ENCODE measurements at places on chromosomes 13 and 19.

GRCh38 chr13:43749503-43749902 lies 37.3 kb downstream of the ENOX1 start:
- no peak for DNase-seq

GRCh38 chr19:47790398-47790814 lies 11.9 kb downstream of the SELENOW start:
- DNase-seq: peak; percentile 88

DNA sequence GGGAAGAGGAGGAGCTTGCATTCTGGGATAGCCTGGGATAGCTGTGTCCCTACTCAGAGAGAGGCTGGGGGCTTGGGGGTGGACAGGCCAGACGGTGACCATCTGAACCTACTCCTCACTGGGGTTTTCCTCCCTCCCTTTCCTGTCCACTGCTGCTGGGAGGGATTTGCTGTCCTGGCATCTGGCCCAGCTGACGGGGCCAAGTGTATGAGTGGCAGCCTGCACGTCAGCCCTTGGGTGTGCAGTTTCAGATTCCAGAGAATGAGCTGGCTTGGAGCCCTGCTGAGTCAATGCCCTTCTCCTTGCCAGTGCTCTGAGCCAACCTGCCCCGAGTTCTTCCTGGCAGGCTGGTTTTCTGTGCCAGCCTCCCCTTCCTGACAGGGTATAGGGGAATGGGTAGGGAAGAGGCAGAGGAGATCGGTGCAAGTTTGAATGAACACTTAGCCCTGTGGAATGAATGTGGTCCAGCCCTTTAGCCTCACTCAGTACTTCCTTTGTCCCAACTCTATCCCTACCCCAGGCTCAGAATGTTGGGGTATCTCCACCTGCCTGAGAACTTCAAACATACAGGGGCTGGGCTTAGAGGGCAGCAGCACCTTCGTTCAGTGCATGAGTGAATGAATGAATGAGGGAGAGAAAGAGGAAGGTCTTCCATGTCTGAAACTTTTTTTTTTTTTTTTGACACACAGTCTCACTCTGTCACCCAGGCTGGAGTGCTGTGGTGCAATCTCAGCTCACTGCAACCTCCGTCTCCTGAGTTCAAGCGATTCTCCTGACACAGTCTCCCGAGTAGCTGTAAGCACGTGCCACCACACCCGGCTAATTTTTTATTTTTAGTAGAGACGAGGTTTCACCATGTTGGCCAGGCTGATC lies 1.8 kb upstream of the ANGPTL4 start:
- DNase-seq: no peak

- DNase-seq: no peak
Observed at GRCh38 chr13:113770937-113771336, 11.9 kb downstream of the TMEM255B start.

DNA sequence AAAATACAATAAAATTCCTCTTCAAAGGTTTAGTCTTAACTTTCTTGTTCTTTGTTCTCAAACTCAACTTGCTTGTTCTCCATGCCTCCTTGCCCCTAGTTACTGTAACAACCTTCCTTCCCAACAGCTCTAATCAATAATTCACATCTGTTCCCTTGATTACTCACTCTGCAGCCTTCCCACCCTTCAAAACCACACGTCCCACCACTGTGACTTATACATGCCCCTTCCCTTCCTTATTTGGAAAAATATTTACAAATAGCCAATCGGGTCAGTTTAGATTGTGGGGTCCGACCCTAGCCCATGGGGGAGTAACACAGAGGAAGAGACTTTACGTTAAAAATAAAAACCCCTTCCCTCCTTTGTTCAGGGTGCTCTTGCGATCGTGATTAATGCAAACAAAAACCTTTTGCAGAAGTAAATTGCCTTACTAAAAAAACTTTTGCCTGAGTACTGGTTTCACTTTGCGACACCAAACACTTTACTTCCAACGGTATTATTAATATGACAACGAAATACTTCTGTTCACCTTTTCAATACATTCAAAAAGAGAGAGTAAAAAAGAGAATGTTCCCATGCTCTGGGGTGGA lies 512 bp upstream of the ZNF93 start:
- no peak for DNase-seq

GRCh38 chr19:36125557-36125956 lies 10.3 kb downstream of the TBCB start:
- DNase-seq: no peak

DNA sequence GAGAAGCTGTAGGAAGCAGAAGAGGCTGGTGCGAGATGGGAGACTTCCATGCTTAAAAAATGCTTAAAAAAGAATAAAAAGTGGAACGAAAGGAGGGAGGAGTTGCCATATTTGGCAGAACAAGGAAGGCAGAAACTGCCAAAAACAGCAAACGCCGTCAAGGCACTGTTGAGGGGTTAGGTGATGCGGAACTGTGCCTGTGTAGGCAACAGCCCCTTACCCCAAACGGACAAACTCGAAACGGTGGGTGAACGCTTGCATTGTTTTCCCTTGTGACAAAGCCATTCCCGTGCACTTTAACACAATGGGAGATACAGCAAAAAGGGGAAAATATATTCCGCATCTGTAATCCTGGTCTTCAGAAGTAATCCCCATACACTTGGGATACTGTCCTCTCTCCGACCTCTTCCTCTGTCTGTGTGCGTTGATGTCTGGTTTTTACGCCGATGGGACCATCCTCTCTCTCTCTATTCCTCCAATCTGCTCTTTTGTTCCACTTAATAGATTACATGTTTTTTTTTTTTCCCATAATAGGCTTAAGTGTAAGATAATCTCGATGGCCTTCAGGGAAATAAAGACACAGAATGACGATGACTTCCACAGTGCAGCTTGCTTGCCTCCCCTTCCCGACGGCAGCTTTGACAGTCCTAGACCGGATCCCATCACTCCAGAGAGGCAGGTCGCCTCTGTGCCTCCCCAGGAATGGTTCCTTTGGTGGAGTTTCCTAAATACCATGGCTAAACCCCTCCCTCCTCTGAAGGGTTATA lies 132.7 kb upstream of the RNF113B start:
- no peak for DNase-seq

DNA sequence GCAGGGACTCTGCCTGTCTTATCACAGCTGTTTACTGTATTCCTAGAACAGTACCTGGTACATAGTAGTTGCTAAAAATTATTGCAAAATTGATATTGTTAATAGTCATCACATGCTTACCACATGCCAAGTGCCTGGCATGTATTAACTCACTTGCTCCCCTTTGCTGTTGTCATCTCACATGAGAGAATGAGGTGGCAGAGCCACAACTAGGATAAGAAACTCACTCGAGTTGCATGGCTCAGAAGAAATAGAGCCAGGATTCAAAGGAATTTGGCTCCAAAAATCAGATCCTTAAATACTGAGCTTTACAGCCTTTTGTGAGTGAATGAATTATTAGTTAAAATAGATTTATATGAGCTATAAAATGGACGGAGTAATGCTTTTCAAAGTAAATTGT lies 42.6 kb downstream of the B3GLCT start:
- DNase-seq: no peak

GRCh38 chr13:40172149-40172591 lies 494.3 kb downstream of the FOXO1 start:
- DNase-seq: no peak

GRCh38 chr19:42093926-42094325 lies 18.0 kb downstream of the ZNF574 start:
- no peak for DNase-seq

DNA sequence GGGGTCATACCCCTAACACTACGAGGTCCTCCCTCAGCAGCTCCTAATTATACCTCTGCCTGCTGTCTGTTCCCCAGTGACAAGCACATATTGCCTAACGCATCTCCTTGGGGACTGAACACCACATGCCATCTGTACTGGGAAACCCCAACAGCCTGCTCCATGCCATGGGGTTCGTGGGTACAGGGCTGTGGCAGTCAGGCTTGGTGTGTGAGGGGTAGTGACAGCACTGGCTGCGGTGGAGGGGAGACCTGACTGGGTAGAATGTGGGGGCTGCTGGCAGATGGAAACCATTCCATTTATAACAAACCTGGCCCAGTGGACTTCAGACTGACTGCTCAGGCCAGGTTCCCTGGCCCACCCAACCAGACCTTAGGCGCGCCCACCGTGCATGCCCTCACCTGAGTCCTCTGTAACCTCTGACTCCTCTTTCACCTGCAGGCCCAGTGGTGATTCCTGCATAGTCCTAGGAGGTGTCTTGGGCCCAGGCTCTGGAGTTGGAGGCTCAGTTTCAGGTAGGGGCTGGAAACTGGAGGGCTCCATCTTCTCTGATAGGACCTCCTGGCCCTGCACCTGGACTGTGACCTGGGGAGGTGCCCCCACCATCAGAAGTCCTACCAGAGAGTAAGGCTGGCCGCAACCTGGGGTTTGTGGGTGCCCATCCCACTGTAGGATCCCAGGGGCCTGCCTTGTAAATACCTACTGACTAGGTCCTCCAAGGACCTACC lies 3.0 kb downstream of the MZF1 start:
- DNase-seq: peak; percentile 15

DNA sequence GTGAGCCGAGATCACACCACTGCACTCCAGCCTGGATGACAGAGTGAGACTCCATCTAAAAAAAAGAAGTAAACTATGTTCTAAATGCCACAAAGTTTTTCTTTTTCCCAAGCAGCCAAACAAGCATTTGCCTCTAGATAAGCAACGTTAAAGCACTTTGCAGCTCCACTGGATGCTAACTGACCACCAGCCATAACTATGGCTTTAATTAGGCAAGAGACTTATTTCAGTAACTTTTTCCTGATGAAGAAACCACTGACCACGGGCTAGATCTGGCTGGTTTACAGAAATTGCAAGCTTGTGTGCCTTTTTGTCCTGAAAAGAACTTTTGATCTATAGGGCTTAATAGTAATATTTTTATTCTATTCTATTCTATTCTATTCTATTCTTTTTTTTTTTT lies 22.1 kb downstream of the CD70 start:
- no peak for DNase-seq

DNA sequence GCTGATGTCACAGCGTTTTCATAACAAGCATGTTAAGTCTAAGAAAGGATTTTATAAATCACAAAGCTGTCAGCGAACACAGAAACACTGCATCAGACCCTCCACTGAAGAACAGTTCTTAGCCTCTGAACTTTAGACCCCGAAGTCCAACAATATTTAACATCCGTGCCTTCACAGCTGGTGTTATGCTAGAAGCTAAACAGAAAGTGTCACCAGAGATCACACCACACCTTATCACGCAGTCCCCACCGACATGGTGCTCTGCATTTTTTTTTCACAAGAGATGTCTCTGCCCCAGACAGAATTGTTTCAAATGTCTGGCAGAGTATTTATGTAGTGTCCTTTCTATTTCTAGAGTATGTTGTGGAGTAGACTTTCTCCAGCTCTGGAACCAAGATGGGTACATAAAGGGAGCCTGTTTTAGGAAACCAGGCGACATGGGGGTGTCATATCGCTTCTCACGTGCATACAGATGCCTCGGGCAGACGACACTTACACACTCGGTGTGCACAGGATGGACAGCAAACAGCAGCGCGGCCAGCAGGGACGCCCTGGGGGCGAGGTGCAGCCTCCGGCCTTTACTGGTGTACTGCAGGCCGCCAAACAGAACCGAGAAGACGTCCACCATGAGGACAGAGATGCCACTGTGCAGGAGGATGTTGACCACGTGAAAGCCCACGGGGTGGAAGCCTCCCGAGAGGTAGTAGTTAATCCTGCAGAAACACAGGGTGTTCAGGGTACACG lies 12.0 kb downstream of the TMTC4 start:
- DNase-seq: no peak

DNA sequence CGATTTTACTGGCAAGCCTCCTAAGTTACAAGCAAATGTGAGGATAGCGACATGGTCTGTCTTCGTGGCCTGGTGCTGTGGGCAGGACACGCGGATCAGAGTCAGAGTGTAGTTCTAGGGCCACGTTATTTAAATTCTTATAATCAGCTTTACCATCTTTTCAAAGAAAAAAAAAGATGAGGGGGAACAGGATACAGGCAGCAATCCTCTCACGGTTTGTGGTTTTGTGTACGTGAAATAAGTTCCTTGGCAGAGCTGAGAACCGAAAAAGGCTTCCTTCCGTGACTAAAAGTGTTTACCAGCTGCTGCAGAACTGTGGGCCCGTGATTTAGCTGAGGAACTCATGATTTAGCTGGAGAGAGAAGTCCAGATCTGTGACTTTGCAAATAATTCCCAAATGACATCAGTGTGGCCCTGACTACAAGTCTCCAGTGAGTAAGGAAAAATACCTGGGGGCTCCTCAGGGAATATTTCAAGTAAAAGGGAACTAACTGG lies 27.2 kb downstream of the RCBTB2 start:
- no peak for DNase-seq

DNA sequence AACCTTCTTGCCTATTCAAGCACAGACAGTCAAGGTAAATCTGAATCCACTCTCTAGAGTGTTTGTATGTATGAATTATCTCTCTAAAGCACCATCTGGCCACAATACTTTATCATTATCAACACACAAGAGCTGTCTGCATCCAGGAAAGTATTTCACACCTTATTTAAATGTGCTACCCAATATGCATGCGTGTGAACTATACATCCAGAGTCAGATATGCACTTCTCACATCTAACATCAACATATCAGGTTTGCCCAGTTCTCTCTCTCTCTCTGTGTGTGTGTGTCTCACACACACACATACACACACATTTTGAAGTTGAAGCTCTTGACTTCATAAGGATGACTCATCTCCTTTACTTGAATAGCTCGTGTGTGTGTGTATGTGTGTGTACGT lies 697.5 kb upstream of the PCDH20 start:
- DNase-seq: no peak

DNA sequence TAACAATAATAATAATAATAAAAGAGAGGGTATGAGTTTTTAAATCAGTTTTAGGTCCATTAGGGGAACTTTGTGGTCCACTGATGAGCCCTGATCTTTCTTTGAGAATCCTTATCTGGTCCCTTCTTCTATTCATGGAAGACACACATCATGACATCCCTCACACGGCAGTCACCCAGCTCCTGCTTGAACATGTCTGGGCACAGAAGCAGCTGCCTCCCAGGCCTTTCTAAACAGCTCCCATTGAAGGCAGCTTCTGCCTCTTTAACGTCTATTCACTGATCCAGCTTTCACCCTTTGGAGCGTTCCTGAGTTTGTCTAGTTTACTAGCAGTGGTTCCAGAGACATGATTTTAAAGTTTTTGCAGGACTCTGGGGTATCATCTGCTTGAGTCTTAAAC lies 42.6 kb upstream of the STK24 start:
- DNase-seq: no peak

- DNase-seq: no peak
Observed at GRCh38 chr19:31902821-31903220, 442.6 kb upstream of the ZNF507 start.

- DNase-seq: no peak
Observed at GRCh38 chr19:35513628-35514281, at the start of gene DMKN. Gene DMKN, minus strand, starts transcription at chr19:35513649. Its CDS starts 174 bp downstream, at chr19:35513475.

DNA sequence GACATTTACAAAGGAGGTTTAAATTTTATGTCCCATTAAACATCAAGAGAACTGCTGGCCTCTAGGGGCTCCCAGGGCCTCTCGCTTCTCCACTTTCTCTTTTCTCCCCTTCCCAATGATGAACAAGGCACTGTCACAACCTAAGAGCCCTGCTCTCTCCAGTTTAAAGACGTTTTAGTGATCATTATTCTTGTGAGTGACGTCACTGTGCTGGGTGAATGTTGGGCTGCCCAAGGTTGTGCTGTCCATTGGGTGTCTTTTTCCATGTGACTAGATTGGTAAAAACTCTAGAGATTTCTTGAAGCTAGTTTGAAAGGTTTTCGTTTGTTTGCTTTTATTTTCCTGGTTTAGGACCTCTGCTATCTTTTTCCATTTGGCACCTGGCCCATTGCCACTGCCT lies 602.6 kb downstream of the PCDH9 start:
- DNase-seq: no peak
